ENCODE measurements at places on chromosomes 1 and 21.
A peak's percentile ranks its signal among the peaks of the same experiment; 100 is the strongest.

GRCh38 chr1:151002051-151002450, 4.7 kb downstream of the MINDY1 start:
- no peak for DNase-seq

DNA sequence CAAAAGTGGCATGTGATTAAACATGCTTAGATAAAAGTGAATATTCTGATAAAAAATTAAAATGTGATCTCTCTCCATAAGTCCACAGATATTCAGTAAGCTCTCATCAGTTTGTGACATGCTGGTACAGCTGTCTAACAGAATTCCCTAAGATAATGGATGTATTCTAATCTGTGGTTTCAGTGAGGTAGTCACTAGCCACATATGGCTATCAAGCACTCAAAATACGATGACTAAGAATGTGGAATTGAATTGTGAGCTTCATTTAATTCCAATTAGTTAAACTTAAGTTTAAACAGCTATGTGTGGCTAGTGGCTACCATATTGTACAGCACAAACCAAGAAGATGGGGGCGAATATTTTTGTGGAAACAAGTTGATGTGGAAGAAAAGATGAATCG, 4.1 kb upstream of the REG4 start:
- DNase-seq = no peak

DNA sequence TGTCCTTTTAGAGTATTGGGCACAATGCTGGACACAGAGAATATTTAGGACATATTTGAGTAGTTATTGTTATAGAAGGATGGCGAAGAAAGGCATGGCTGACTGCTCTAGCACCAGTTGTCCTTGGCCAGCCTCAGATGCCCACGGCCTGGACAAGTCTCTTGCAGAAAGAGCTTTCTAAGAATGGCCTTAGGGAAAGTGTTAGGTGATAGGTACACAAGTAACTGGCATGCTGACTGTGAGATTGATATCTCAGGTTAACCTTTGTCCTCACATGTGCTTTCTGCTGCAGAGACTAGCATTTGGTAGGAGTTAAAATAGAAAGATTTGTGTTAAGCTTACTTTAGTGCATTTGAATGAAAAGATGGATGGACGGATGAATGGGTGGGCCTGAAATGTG, 10.1 kb downstream of the SFT2D2 start:
- DNase-seq = no peak

DNA sequence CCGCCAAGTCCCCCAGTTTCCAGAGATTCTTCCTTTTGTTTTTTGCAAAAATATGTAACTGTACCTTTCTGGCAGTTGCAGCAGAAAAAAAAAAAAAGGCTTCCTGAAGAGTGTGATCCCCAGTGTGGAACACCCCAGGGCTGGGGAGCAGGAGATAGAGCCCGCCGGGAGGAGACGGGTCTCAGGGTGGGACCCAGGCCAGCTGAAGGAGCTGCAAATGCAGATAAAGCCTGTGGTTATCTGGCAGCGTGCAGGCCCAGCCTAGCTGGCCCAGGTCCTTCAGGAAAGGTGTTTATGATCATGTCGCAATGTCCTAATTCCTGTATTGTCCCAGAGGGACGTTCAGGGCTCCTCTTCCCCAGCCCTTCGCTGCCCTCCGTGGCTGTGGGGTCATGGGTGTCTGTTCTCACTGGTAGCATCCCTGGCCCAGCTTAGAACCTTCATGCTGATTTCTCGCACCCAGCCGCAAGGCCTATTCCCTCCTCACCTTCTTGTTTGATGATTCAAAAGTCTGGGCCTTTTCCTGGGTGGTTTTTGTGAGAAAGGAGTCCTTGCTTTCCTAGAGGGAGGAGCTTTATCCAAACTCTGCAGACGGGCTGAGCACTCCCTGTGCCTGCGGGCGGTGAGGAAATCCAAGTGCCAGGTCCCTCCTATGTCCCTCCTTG, 26.2 kb downstream of the RNF187 start:
- DNase-seq = no peak

GRCh38 chr1:35883635-35884101, 659 bp downstream of the AGO1 start:
- DNase-seq = peak; percentile 43

- no peak for DNase-seq
These were observed 63.7 kb downstream of the ACOT7 start for GRCh38 chr1:6329851-6330250.

DNA sequence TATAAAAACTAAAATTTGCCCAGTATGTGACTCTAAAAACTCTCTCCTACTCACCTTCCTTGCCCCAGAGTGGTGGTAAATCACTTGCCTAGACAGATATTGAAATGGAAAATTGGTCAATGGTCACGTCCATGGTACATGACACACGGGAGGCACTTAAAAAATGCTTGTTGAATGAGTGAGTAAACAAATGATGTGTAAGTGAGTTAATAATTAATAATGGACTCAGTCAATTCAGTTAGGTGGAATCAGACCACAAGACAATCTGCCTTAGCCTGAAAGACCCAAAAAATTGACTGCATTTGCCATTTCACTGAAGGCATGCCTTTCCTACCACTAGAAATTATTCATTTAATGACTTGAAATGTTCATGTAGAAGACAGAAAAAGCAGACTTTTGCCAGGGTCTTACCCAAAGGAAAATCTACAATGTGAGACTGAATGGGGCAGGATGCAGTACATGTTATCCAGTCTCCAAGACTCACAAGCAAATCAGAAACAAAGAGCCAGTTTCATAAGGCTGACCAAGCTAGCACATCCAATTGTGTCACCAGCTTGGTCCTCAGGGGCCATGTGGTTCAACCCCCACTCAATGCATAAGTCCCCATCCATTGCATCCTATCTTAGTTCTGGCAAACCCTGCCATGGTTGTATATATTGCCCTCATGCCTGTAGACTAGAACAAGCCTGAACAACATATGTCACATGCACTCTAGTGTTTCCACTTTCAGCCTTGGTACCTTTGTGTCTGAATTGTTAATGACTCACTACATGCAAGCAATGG, 73.6 kb downstream of the TBX15 start:
- DNase-seq = no peak

- no peak for DNase-seq
These were observed 49.8 kb downstream of the SLC35D1 start for GRCh38 chr1:67004176-67004575.

DNA sequence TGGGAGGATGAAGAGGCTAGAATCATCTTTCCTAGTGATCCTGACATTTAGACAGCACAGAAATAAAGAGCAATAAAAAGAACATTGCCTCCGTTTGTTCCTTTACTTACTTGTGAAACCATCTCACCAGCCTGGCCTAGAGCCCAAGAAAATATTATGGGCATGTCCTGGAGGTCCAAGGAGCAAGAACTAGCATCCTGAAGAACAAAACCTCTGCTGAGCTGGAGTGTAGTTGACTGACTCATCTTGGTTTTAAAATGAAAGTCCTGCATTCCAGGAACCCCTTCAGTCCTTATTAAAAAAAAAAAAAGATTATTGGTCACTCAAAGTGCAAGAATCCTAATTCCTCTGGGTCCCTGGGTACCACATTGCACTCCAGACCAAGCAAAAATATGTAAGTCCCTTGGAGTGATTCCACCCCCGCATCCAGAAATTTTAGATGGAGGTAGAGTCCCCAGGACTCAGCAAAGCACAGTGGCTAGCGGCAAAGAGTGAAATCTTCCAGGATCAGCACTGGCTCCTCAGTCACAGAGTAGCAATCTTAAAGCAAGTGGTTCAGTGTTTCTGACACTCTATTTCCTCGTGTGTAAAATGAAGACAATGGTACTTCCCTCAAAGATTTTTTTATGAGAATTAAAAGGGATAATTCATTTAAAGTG, 7.0 kb downstream of the SMCP start:
- no peak for DNase-seq

DNA sequence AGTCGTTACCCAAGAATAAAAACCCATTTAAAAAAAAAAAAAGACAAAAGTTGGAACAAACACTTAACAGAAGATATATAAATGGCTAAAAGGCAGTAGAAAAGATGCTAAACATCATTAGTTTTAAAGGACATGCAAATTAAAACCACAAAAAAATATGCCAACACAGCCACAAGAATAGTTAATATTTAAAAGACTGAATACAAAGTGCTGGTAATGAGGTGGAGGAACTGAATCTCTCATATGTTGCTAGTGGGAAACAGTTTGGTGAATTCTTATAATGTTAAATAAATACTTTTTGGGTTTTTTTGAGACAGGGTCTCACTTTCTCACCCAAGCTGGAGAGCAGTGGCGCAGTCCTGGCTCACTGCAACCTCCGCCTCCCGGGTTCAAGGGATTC, 10.0 kb downstream of the LRRC40 start:
- no peak for DNase-seq

DNA sequence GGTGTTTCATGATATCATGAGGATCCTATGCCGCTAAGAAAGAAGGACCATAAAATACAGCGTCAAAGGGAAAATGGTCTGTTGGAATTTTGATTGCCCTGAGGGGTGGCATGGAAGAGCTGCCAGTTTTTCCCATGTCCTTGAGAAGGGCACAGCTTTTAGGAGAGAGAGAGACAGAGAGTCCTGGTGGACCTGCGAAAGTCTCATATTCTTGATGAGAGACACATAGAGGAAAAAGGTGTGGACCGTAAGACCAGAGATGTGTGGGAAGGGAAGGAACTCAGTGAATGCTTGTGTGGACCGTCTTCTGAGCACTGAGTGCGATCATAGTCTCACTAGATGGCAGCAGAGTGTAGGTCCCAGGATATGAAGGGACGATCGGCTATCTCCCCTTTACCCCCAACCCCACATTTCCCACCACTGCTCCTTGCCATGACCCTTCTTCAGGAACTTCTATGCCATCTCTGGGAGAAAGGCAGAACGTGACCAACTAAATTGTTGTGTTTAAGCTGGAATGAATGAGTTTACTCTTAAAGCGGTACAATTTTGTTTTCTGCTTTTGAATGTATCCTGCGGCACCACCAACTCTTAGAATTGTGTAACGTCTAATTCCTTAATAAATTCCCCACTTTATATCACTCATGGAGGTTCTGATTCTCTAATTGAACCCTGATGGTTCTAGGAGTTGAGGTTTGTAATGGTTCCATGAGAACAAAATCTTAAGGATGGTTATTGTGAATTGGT, 117.7 kb downstream of the CTH start:
- no peak for DNase-seq

DNA sequence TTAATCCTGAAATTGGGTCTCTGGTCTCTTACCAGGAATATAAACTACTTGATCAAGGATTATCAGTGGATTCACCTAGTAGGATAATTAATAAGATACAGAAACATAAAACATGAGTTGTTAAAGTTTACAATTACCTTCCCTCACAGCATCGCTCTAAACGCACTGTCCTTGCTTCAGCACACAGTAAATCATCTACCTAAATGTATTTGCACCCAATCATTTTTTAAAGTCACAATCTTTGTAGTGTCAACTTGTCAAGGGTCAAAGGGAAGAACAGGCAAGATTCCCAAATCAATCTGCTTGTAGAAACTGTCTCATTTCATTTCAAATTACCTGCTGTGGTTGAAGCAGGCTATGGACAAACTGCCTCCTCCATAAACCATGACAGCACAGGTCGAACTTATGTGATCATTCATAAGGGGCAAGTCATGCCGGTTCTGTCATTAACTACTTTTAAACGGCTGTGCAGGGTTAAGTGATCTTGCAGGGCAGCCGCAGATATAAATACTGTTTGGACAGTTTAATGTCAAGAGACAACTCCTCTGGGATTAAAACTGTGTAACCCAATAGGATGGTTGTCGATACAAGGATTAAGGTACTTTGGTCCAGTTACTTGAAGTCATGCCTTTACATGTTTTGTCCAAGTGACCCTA, 93.6 kb downstream of the ZNF281 start:
- DNase-seq = no peak

- peak; percentile 58 for DNase-seq
These were observed 49.8 kb upstream of the IFNLR1 start for GRCh38 chr1:24236789-24237371.

GRCh38 chr1:185152187-185152767, 4.5 kb downstream of the TRMT1L start:
- no peak for DNase-seq

- no peak for DNase-seq
These were observed 133.4 kb downstream of the COP1 start for GRCh38 chr1:176073524-176074157.

- no peak for DNase-seq
These were observed 123.6 kb upstream of the B3GALT2 start for GRCh38 chr1:193309936-193310475.

GRCh38 chr1:72557446-72558049, 275.2 kb upstream of the NEGR1 start:
- no peak for DNase-seq

DNA sequence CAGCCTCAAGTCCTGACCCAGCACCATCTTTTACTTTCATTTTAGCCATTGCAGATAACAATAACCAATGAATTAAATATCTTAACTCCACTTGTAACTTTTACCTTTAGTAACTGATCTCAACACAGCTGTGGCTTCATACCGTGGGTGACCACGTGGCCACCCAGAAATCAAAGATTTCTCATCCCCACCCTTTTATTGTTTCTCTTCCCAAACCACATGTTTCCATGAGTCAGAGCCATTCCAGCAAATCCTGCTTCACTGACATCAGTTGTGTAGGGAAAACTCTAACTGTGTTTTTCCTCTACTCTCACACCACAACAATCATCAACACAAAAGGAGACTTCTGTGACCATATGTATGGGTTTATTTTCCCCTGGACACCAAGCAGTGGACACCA, 25.1 kb upstream of the BRDT start:
- DNase-seq = no peak

DNA sequence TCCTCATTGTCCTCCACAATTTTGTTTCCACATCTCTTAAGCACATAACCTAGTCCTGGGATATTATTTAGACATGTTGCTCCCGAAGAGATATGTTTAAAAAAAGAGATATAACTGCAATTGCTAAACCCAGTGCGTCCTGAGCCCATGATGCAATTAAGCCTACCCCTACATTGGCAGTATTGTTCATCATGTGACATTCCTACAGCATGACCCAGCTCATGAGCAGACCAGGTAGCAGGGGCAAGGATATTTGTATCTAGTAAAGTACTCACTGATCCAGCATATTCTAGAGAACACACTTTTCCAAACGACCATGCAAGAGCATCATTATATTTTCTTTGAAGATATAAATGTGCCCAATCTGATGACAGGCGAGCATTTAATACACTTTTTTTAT, 1.2 kb downstream of the ADAM30 start:
- DNase-seq = no peak

GRCh38 chr1:115714572-115715141, 53.9 kb downstream of the CASQ2 start:
- peak; percentile 79 for DNase-seq

DNA sequence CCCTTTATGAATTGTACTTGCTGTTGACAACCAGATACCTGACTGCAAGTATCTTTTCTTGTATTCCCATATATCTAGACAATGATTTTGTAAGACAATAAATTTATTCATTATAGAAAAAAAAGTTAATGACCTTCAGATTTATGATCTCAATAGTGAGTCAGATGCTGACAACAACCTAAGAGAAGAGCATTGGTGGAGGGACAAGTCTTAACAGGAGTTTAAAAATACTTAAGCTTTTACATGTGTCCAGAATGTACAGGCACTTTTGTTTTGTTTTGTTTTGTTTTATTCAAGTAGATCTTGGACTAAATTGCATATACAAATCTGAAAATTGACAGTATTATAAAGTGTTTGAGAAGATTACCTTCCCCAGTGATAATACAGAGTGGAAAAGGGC, 1544.6 kb upstream of the B3GALT2 start:
- no peak for DNase-seq

Measured in DMS79 treated with DMSO at 0.1 percent for 48 hours (cell line).